ENCODE measurements at places on chromosomes 6 and 20.

- DNase-seq = no peak
Observed at GRCh38 chr6:89100114-89100513, 17.8 kb downstream of the SRSF12 start.

DNA sequence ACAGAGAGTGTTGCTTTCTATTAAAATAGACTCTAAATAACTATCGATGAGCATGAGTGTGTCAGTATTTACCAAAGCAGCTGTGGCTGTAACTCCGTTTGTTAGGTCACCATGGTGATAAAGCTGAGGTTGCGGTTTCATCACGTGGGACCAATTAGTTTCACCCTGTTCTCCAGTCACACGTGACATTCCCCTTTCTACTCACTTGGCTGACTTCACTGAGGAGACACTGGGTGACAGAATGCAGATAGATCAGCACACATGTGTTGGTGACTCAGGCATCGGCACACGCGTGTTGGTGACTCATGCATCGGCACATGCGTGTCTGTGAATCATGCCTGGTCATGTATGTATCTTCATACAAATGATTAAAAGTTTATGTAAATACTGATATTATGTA lies 285.4 kb downstream of the THBS2 start:
- no peak for DNase-seq

DNA sequence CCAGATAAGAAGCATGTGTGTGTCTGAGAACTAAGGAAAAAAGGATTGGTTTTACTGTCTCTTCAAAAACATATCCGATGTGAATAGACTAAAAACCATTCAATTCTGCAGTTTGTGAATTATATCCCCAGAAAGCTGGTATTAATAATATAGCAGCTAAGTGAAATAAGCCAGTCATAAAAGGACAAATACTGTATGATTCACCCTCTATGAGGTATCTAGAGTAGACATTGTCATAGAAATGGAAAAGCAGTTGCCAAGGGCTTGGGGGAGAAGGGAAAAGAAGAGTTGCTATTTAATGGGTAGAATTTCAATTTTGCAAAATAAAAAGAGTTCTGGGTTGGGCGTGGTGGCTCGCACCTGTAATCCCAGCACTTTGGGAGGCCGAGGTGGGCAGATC lies 137.5 kb downstream of the ATXN1 start:
- no peak for DNase-seq

GRCh38 chr6:125170376-125170775 lies 16.8 kb downstream of the TPD52L1 start:
- no peak for DNase-seq

DNA sequence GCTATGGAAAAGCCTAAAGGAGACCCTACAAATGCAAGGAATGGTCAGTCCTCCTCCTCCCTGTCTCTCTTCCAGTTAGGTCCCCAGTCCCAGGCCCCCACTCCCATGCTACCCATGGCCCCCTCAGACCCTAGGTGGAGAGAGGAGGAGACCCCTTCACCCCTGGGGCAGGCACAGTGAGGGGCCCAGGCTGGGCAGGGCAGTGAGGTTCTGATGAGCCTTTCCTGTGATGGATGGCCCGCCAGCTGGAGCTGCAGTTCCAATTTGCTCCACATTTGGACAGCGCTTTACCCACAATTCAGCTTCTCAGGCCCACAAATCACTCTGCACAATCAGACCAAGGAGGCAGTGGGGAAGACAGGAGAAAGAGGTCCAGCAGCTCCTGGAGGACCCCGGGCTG lies 37.3 kb upstream of the MLN start:
- no peak for DNase-seq

- no peak for DNase-seq
Observed at GRCh38 chr20:57223648-57224489, 42.6 kb downstream of the BMP7 start.

- DNase-seq = no peak
Observed at GRCh38 chr20:52923123-52923937, 48.8 kb upstream of the TSHZ2 start.

DNA sequence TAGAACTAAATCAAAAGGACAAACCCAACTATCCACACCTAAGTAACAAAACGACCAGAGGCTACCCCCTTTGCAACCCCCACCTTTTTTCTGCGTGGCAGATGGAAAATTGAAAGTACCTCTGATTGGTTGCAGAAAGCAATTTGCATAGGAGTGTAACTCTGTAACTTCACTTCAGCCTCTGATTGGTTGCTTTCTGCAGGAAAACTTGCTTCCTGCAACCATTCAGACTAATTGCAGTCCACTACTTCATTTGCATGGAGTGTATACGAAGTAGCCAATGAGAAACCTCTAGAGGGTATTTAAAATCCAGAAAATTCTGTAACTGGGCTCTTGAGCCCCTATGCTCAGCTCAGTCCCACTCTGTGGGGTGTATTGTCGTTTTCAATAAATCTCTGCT lies 129.1 kb upstream of the OLIG3 start:
- DNase-seq = no peak

- no peak for DNase-seq
Observed at GRCh38 chr6:160788806-160789205, 86.8 kb downstream of the PLG start.

- no peak for DNase-seq
Observed at GRCh38 chr6:139713900-139714506, 339.6 kb upstream of the CITED2 start.

GRCh38 chr20:53021934-53022333 lies 49.8 kb downstream of the TSHZ2 start:
- DNase-seq = no peak
